ENCODE measurements at places on chromosomes 16 and 17.

GRCh38 chr17:65409381-65409780, 152.1 kb downstream of the AXIN2 start:
- no peak for DNase-seq

GRCh38 chr16:15894571-15895374, 6.4 kb upstream of the CEP20 start:
- peak; percentile 18 for DNase-seq

GRCh38 chr17:73639932-73640331, 4.3 kb downstream of the SDK2 start:
- DNase-seq = no peak

DNA sequence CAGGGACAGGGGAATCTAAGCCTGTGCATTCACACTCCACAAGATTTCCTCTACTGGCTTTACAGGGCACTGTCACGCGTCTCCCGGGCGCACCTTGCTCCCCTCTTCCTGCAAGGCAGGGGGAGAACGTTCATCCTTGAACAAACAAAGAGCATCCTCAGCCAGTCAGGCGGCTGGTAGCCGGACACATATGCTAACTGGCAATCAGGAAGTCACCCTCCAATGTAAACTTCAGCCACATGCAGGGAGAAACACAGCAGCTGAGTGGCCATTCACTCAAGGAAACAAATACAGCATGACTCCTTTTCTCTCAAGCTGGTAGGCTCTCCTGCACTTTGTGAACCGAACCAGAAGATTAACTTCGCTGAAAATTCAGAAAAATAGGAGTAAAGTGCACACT, 10.8 kb upstream of the HSBP1 start:
- no peak for DNase-seq

GRCh38 chr17:8964801-8965393, 610 bp downstream of the PIK3R5 start:
- DNase-seq = peak; percentile 28

DNA sequence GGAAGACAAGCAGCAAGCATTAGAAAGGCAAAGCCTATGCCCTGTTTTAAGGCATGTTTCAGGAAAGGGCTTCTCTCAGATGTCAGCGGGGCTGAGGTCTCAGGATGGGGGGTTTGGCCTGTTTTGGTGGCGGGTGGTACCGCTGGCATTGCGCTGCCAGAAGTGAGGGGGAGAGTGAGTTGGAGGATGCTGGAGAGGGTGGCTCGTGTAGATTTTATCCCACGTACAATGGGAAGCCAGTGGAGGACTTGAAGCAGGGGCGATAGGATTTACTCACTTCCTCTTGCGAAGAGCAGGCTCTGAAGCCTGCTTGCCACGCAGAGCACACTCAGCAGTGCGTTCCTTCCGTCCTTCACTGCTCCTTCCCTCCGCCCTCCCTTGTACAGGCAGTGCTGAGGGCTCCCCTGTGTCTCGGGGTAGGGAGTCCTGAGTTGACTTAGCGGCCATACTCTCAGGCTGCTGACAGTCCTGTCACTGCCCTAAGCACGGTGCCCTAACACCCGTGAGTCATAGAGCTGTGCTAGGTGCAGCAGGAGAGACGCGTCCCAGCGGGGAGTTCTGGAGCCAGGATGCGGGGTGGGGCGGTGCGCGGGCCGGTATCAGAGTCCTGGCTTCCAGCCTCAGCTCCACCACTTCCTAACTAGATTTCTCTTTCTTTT, 113.1 kb downstream of the SNX29 start:
- peak; percentile 62 for DNase-seq

- DNase-seq = no peak
Observed at GRCh38 chr16:16041196-16041892, 91.9 kb downstream of the ABCC1 start.

Measured in NB4 (cell line).